ENCODE measurements at places on chromosomes 3 and 15. TPM values are rescaled to one million over a fixed set of nuclear protein-coding genes. Genes with fewer than 3 reads are reported as not detected.

- no peak for ATAC-seq
These were observed 9.0 kb upstream of the THRB start for GRCh38 chr3:24503616-24504113.

The CCDC33 gene
- total RNA-seq, result not detected

The TRPM1 gene
- total RNA-seq, result not detected

DNA sequence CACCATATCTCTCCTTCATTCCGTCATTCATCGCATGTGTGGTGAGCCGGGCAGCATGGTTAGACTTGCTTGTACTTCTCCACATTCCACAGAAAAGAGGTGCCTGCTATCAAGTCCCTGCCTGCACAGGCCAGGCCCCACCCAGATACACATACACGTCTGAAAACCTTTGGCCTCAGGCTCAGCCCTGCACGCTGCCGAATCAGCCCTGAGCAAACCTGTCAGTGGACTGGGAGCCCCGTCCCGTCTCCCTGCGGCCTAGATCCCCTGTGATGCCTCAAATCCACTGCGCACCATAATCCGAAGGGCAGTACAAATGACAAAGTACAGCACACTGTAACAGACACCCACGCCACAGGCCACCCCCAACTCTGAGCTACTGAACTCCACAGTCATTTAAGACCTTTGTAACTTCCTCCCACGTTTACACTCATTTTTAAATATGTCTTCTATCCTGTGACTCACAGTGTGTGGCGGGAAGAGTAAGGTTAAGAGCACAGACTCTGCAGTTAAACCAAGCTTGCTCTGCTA is 67.1 kb downstream of the MB21D2 start:
- peak; percentile 88 for ATAC-seq

- no peak for ATAC-seq
These were observed 6.3 kb downstream of the BHLHE40 start for GRCh38 chr3:4985330-4986174.

GRCh38 chr15:96331945-96332636 is 1.6 kb downstream of the NR2F2 start:
- no peak for ATAC-seq

DNA sequence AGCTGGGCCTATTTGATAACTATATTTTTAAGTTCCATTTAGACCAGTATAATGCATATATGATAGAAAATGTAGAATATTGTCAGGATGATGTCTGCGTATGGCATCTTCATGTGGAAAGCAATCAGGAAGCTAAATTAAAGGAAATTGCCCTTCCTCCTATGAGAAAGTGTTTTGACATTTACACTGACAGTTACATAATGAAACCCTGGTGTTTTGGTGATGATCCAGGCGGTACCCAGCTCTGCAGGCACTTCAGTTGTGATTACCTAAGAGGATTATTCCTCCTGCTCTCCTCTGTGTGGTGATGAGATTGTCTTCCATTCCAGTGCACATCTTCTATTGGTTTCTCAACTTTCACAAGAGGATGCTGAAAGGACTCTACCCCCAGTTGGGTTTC is 126.5 kb upstream of the MITF start:
- no peak for ATAC-seq

GRCh38 chr3:138032567-138032966 is 22.6 kb downstream of the CLDN18 start:
- ATAC-seq, result no peak

GRCh38 chr3:187101184-187102072 is 37.9 kb downstream of the RPL39L start:
- peak; percentile 77 for ATAC-seq

GRCh38 chr3:64056606-64057180 is 33.4 kb upstream of the PSMD6 start:
- no peak for ATAC-seq

The GCSAM gene
- total RNA-seq, result 18.6 TPM

- peak; percentile 96 for ATAC-seq
These were observed 229.7 kb upstream of the TBL1XR1 start for GRCh38 chr3:177426878-177427495.

DNA sequence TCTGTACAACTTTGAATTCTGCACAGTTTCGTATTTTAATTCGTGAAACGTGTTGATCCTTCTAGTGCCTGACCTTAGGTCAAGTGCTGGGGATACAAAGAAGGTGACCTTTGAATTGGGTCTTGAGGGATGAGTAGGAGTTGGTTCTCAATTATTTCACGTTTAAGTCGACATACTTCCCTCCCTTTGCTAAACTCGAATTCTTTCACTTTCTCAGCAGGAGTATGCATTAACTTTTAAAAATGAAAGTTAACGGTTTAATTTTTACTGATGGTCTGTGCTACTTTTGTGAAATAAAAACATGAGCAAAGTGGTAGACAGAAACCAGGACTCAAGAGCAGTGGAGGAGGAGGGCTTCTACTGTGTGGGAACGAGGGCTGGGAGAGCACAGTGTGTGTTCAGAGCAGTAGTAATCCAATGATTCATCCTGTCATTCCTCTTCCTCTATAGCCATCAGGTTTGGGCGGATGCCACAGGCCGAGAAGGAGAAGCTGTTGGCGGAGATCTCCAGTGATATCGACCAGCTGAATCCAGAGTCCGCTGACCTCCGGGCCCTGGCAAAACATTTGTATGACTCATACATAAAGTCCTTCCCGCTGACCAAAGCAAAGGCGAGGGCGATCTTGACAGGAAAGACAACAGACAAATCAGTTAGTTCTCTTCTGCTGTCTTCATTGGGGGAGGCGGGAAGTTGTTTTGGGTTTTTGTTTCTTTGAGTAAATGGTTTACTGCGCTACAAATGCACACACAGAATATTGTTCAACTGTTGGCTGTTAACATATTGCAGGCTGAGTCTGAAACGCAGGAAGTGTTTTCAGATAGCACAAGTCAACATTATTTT is 78.6 kb upstream of the TSEN2 start:
- ATAC-seq, result peak; percentile 30

The SMC4 gene
- 182 TPM for total RNA-seq

The COMMD4 gene
- total RNA-seq, result 78.9 TPM

The KBTBD12 gene
- not detected for total RNA-seq

The TOPBP1 gene
- total RNA-seq, result 86.0 TPM

DNA sequence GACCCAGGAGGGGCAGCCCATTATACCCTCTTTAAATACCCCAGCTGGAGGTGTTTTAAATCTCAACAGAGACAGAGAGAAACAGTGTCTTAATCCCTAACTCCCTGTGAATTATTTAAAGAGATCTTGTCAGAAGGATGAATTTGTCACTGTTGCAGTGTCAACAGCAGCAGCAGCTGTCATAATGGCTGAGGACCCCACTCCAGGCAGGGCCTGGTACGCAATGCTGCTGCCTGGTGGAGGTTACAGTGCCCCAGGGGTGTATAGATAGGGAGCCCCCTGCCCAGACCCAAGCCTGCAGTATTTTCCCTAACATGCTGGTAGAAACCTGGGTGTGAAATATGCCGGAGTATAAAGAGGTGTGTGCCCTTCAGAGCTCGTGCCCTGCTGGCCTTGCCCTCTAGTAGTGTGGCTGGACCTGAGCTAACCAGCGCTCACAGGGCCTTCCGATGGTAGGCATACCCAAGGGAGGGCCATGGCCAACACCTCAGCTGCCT is 143.0 kb downstream of the EPHB1 start:
- ATAC-seq, result no peak

The RAD51 gene
- 40.1 TPM for total RNA-seq

DNA sequence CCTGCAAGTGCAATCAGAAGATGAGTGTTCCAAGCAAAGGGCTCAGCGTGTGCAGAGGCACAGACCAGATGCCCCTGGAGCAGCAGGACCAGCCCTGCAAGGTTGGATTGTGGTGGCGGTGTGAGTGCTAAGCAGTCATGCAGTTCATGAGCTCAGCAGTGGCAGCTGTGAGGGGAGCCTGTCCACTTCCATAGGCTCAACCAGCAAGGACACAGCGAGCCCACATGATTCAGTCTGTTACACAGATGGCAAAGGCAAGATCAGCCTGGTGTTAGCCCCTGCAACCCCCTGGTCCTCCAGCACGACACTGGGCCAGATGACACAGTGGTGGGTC is 95.9 kb upstream of the PRR23E start:
- ATAC-seq, result no peak

DNA sequence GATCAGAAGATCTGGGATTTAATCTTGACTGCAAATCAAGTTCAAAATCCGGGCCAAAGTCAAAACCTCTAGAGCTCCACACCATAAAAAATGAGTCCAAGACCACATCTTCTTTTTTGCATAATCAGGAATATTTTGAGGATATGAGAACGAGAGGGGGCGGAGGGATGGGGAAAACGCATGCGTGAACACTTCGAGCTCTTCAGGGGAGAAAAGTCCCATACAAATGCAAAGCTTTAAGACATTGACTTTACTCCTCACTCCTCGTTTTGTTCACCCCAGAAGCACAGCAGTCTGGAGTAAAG is 68.2 kb downstream of the SUMF1 start:
- no peak for ATAC-seq

DNA sequence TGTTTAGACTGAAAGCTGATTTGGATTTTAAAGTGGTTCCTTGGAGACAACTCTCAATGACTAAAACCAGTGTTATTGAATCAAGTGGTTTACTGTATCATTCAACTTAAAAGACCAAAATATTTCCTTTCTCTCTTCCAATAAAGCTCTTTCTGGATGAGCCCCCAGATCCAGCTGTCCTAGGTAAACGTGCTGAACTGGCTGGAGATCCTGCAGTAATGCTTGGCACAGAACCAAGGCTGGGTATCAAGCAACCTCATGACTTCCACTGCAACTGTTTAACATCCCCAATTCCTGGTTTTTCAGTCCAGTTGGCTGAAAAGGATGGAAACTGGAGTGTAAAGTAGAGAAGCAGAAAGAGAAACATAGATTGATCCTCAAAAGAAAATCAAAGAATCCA is 28.9 kb downstream of the SEC22C start:
- ATAC-seq, result no peak

DNA sequence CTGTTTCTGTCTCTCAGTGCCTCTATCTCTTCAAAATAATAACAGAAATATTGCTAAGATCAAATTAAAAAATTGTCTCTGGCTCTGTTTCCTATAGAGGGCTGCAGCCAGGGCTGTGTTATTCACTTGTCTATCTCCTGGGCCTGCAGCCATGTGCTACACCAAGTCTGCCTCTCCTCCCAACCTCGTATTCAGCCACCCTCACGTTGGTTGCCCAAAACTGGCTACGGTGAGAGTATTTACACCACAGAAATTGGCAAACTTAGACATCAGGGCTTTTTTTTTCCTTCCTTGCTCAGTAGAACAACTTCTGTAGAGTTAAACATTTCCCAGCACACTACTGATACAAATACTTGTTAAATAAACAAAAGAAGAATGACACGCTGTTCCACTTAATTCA is 320.9 kb upstream of the ICE2 start:
- no peak for ATAC-seq

GRCh38 chr3:160869825-160870224 is 113.8 kb downstream of the PPM1L start:
- ATAC-seq, result no peak

GRCh38 chr15:38972831-38973230 is 408.2 kb upstream of the RASGRP1 start:
- no peak for ATAC-seq

DNA sequence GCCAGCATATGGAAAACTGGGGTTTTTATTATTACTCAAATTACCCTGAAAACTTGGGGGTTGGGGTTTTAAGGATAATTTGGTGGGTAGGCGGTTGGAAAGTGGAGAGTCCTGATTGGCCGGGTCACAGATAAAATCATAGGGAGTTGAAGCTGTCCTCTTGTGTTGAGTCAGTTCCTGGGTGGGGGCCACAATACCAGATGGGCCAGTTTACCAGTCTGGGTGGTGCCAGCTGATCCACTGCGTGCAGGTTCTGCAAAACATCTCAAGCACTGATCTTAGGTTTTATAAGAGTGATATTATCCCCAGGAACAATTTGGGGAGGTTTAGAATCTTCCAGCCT is 4.9 kb upstream of the ZNF662 start:
- ATAC-seq, result peak; percentile 39

- ATAC-seq, result no peak
These were observed 98.1 kb upstream of the HACD2 start for GRCh38 chr3:123682781-123683504.

DNA sequence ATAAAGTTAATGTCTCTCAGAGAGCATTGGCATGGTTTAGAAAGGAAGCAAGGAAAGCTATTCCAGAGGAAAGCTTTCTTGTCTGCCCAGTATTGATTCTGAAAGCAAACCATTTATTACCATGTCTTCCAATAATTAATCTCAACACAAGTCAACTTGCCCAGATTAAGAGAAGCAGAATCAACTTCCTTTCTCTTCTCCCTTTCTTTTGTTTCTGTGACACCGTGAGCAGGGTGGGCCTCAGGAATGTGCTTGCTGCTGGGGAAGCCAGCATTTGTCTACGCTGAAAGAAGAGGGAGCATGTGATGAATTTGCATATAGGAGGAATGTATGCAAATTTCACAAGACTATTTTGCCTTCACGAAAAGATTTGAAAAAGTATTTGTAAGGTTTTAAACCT is 368.6 kb upstream of the ROPN1 start:
- no peak for ATAC-seq

The MUSTN1 gene
- total RNA-seq, result 2.8 TPM

The FBLN2 gene
- total RNA-seq, result 0.19 TPM

The SERPINI2 gene
- not detected for total RNA-seq

- no peak for ATAC-seq
These were observed 17.1 kb downstream of the RBP1 start for GRCh38 chr3:139522421-139522820.

GRCh38 chr3:133895208-133896001 is at the start of gene RAB6B:
TSS of gene RAB6B (minus strand) at chr3:133895882. CDS start at chr3:133895466, 416 bp downstream.
- ATAC-seq, result peak; percentile 63

The AADACL2 gene
- total RNA-seq, result not detected

The MUC20 gene
- total RNA-seq, result 3.8 TPM

DNA sequence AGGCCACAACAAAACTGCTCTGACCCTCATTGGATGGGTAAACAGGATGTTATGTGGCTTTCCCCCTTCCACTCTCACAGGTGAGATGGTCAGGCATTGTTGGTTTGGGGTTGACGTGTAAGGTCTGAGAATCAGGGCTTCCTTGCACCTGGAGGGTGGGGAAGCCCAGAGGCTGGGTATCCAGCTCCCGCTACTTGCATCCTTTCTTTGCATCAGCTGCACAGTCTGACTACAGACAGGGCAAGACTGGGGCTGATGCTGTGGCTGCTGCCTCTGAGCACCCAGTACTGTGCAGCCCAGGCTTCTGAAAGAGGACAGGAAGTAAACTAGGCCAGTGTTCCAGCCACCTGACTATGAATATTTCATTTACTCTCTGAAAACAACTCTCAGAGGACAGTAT is 58.0 kb upstream of the ATP2B2 start:
- ATAC-seq, result no peak

- no peak for ATAC-seq
These were observed 103.9 kb downstream of the FBN1 start for GRCh38 chr15:48541341-48542278.

The OXTR gene
- total RNA-seq, result 3.6 TPM

The ADAM10 gene
- 93.0 TPM for total RNA-seq

- peak; percentile 87 for ATAC-seq
These were observed 254.1 kb upstream of the SATB1 start for GRCh38 chr3:18679238-18679637.

The PAK6 gene
- 1.4 TPM for total RNA-seq

GRCh38 chr3:46931631-46932331 is 44.8 kb downstream of the CCDC12 start:
- peak; percentile 55 for ATAC-seq

- no peak for ATAC-seq
These were observed 7.9 kb downstream of the DGKG start for GRCh38 chr3:186354100-186354499.

The MME gene
- not detected for total RNA-seq

The NPHP3 gene
- total RNA-seq, result 35.5 TPM

GRCh38 chr15:85582131-85583079 is 202.0 kb downstream of the AKAP13 start:
- peak; percentile 45 for ATAC-seq

- no peak for ATAC-seq
These were observed 8.5 kb downstream of the EIF4G1 start for GRCh38 chr3:184322731-184323487.

GRCh38 chr3:20123131-20123652 is 62.8 kb downstream of the SGO1 start:
- ATAC-seq, result no peak
